Stimulated activated CD4-positive, alpha-beta T cell treated with anti-CD3 and anti-CD28 coated beads, Interleukin-12 subunit alpha, Interleukin-12 subunit beta, amount 100 ng/mL, for 24 hours (primary cell): ENCODE measurements at places on chromosomes 7 and 10.

- no peak for DNase-seq
These were observed 1.8 kb upstream of the SP8 start for GRCh38 chr7:20788420-20788990.

DNA sequence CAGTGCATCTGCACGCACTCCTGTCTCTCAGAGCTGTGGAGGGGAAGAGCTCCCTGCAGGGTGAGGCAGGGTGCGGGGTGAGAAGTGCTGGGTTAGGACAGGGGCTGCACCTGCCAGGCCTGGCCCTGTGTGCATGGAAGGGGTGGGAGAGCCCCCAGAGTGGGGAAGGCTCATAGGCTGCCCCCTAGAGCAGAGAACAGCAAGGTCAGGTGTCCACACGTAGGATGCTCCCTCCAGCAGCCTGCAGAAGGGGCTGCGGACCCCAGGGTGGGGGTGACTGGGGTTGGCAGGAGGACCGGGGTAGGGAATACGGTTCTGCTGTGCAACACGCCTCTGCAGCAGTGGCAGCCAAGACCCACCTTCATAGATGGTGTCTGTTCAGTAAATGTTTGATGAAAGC lies 208.6 kb downstream of the PTPRN2 start:
- DNase-seq: no peak

DNA sequence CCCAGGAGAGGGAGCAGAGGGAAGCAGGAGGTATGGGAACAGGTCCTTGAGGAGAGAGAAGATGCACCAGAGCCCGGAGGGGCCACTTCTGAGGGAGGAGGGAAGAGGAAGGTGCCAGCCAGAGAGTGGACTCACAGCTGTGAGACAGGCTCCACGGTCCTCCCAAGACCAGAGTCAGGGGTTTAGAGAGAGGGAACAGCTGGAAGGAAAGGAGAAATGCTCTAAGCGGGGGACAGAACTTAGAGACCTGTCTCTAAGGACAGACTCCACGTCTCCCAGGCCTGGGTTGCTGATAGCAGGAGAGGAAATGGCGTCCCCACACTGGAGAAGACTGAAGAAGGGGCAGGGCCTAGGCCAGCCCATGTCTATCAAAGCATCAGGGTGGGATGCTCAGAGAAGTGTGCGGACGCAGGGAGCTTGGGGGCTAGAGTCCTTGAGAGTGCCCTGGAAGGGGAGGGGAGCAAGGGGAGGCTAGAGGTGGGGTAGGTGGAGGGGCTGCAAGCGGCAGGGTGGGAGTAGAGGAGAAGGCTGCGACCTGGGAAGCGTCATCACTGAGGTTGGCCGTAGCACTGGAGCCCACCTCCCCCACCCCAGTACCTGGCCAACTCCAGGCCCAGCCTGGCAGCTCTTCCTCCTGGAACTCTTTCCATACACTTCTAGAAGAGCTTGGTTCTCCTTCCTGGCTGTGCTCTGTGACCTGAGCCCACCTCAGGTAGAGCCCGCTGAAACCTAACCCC lies 25.6 kb upstream of the GRID1 start:
- DNase-seq: no peak

- DNase-seq: no peak
These were observed 223.1 kb upstream of the PPP2R2D start for GRCh38 chr10:131677671-131678070.

GRCh38 chr10:109931163-109931562 lies 7.9 kb upstream of the XPNPEP1 start:
- DNase-seq: no peak

GRCh38 chr10:80598951-80599350 lies 61.2 kb downstream of the SH2D4B start:
- no peak for DNase-seq

DNA sequence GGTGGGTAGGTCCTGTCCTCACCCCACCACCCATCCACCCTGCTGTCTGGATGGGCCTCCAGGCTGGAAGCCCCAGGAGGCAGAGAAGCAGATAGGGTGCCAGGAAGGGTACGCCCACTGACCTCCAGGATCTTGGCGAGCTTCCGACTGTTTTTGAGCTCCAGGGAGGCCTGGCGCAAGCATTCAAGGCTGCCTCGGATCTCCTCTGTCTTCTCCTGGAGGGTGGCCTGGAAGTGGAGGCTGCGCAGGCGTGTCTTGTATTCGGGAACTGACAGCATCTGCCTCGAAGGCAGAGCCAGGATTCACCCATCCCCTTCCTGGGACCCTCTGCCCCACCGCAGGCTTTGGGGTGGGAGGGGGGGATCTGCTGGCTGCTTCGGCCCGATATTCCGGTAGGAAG lies 48.4 kb downstream of the GRID2IP start:
- no peak for DNase-seq

GRCh38 chr7:68420342-68421192 lies 1177.7 kb upstream of the AUTS2 start:
- DNase-seq: no peak

DNA sequence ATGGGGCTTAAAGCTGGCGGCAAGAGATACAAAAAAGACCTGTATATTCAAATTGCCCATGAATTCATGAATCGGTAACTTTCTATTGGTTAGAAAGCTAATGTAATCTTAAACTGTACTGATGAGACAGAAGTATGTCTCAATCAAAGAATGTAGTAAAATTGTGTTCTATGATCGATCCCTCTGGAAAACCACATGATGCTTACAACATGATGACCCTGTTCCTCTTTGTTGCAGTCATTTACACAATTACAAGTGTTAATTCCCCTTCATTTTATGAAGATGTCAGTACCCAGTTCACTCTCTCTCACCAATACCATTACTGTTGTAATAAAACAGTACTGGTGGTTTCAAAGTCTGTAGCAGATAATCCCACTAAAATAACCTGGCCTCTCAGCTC lies 10.1 kb downstream of the KIF5B start:
- DNase-seq: no peak

GRCh38 chr10:77594471-77594783 lies 43.2 kb downstream of the KCNMA1 start:
- no peak for DNase-seq

GRCh38 chr10:90407851-90408250 lies 450.0 kb downstream of the HTR7 start:
- DNase-seq: no peak

- DNase-seq: no peak
These were observed 180.9 kb downstream of the ANK3 start for GRCh38 chr10:60208676-60209269.
